ENCODE measurements at places on chromosomes 7 and 10.

DNA sequence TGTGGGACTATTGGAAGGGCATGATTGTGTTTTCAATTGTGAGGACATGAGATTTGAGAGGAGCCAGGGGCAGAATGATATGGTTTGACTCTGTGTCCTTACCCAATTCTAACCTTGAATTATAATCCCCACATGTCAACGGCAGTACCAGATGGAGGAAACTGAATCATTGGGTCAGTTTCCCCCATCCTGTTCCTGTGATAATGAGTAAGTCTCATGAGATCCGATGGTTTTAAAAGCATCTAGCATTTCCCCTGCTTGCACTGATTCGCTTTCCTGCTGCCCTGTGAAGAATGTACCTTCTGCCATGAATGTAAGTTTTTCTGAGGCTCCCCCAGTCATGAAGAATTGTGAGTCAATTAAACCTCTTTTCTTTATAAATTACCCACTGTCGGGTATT is 1367.1 kb downstream of the XPNPEP1 start:
- DNase-seq: no peak

- no peak for DNase-seq
These were observed 147.9 kb downstream of the CPEB3 start for GRCh38 chr10:92142949-92143348.

- no peak for DNase-seq
These were observed 1.1 kb downstream of the GRID1 start for GRCh38 chr10:86365346-86366032.

DNA sequence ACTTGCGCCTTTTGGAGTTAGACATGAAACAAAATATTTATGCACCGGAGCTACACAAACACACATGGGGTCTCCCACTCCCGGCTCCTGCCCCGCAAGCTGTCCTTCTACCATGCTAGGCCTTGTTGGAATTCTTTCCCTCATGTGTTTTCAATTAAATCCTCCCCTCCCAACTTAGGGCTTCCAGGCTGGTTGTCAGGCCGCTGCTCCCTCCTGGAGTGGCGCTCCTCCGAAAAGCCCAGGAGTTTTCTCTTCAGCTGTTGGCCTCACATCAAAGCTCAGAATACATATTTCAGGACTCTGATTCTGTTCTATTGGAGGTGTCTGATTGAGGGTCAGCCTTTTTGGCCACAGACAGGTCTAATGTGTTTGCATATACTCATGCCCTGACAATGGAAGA is 113.3 kb downstream of the FANK1 start:
- no peak for DNase-seq

- no peak for DNase-seq
These were observed 37.3 kb downstream of the NRCAM start for GRCh38 chr7:108418946-108419345.

DNA sequence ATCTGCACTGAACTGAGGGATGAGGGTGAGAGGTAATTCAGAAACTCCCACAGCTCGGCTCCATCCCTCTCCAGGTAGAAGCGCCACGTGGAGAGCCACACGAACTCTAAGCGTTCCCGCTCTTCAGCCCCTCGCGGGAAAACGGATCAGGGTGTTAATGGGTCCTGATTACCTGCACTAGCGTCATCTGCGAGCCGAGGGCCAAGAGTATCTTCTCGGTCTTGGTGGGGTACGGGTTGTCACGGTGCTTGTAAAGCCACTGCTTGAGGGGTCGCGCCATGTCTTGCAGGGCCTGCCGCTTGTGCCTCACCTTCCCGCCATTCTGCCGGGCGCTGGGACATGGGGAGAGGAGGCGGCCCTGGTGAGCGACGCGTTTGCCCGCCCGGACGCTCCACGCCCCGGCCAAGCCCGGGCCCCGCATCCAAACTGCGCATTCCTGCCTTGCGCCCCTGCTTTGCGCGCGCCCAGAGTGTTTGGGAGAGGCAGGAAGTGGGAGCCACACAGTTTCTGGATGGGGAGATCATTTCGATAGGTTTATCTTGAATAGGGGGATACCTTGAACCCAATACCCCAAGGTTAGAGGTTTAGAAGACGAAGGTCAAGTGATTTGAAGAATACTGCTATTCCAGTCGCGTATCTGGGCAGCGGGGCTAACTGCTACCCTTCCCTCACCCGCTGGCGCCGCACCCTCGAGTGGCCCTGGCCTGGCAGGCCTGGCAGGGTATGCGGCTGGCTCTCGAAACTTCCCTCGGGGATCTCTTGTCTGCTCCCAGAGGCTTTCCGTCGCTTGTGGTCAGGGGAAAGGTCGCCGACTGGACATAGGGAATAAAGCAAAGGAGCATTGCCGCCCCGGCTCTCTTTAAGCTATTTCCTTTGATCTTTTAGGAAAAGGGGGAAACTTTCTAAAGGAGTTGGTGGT is 4.2 kb downstream of the MKX start:
- DNase-seq: no peak

- no peak for DNase-seq
These were observed 517.8 kb downstream of the GRID1 start for GRCh38 chr10:85848756-85849155.

DNA sequence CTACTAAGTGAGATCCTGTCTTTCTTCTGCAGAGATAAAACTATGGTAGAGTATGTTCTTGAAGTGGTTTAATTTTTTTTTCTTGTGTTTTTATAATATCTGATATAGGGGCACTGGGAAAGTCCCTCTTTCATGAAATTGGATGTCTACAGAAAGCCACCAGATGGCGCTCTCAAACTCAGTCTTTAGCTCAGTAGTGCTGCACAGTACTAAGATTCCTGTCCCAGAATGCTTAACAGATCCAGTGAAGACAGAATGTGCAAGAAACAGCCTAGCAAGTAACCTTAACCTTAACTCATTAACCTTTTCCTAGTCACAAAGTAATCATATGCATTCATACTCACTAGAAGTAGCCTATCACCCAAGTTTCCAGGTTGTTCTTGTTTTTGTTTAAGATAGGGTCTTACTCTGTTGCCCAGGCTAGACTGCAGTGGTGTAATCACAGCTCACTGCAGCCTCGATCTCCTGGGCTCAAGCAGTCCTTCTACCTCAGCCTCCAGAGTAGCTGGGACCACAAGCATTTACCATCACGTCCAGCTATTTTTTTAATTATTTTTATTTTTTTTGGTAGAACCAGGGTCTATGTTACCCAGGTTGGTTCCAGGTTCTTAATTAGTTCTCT is 56.7 kb downstream of the IDE start:
- DNase-seq: peak; percentile 62

DNA sequence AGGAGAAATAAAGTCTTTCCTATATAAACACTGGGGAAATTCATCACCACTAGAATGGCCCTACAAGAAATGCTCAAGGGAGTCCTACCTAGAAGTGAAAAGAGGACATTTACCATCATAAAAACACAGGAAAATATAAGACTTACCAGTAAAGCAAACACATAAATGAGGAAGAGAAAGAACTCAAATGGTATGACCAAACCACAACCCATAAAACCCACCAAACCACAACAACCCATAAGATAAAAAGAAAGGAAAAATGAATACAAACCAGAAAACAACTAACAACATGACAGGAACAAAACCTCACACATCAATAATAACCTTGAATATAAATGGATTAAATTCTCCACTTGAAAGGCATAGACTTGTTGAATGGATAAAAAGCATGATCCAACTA is 71.9 kb upstream of the DIP2C start:
- DNase-seq: no peak

DNA sequence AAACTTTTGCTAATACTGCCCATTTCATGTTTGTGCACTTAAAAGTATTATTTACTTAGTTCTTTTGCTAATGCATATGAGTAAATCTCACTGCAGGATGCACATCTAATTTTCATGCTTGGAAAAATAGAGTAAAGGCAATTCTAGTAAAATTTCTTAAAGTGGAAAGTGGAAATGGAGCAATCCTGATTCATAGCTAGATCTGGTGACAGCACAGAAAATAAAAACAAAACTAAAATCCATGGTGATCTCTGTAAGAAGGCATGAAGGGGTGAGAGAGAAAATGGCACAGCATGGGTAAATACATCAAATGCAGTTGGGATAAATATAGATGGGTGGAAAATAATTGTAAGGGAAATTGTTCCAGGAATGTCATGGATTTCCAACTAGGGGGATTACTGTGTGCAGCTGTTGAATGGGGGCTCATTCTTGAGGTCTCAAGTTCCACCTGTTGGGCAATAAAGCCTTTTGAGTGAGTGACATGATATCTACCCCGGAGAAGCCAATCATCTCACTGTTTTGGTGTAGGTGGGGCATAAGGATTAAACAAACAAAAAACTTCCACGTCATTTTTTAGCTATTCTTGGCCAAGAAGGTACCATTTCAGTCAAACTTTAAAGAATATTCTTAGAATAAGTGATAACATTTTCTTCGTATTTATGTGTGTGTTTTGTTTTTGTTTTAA is 1.7 kb upstream of the MCU start:
- DNase-seq: no peak

DNA sequence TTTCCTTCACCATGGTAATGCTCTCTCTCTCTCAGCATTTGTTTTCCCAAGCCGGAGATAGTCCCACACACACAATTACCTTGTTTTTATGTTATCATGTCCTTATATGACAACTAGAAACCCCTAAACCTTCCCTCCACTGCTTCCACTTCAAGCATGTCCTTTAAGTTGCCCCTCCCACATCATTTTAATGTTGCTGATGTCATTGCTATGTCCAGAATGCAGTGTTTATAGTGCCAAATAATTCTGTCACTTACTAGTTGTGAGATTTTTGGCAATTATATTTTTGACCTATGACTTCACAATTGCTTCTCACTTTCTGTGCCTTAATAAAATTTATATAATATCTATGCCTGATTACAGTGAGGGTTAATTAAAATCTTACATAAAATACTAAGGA is 645.9 kb downstream of the XPNPEP1 start:
- DNase-seq: no peak

DNA sequence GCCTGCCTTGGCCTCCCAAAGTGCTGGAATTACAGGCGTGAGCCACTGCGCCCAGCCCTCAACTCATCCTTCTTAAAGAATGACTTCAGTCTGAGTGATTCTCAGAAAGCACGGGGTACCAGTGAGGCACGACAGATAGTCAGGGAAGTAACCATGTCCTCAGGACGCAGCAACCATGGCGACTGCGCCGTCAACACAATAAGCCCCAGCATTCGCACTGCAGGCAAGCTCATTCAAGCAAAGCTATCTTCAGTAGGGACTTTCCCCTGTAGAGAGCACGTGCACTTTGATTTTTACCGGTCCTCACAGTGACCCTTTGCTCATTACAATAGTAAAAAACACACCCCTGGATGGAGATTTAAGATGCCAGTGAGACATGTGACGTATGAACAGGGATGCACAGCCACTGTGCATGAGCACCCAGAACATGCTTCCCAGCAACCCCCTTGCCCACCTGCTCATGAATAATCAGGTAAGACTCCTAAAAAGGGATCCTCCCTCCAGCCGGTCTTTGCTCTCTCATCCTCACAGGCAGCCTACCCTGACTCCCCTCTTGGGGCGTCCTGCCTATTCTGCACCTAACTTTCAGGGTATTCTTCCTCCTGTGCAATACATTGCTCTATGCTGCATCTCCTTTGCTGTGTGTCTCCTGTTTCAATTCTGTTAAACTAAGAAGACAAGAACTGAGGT is 9.1 kb downstream of the WDR86 start:
- no peak for DNase-seq

DNA sequence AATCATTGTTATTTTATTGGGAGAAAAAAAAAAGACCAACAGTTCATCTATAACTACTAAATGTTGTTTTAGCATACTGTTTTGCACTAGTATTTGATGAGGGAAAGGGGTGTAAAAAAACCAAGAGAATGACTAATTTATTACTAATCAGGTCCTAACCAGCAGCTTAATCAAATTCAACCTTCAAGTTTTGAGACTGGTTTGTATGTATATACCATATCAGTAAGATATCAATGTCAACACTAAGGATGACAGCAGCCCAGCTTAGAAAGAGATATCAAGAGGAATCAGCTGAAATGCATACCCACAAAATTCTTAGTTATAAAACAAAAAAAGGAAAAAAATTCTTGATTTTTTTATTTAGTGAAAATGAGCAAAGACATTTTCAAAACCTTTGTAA is 122.6 kb downstream of the KMT2C start:
- DNase-seq: no peak

DNA sequence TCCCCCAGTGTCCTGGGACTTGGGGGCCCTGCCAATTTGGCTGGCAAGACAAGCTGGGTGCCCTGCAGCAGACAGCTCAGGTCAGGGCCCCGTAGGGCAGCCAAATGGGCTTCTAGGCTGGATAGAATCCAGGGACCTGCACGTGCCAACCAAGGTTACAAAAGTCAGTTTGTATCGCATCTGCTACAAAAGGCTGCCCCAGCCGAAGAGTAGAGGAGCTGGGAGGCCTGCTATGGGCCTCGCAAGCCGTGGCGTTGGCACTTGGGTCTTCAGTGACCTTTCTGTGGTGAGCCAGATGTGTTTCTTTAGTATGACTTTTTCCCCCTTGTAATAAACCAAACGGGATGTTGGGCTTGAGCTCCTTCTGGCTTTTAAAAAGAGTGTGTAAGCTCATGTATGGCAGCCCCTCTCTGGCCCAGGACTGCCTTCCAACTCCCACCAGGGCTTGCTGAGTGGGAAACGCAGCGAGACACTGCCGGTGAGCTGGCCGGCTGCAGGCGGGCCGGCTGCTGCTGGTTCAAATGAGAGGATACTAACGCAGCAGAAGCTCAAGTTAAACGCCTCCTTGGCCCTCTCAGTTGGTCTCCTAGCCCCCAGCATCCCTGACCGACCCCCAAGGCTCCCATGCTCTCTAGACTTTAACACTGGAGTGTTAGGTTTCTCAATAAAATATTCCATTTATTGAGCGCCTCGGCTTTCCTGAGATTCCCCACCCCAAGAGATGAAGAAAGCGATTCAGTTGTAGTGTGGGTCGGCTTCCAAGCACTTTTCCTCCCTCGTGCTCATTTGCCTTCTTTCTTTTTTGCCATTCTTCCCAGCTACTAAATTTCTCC is 3.1 kb upstream of the HOXA10 start:
- no peak for DNase-seq

DNA sequence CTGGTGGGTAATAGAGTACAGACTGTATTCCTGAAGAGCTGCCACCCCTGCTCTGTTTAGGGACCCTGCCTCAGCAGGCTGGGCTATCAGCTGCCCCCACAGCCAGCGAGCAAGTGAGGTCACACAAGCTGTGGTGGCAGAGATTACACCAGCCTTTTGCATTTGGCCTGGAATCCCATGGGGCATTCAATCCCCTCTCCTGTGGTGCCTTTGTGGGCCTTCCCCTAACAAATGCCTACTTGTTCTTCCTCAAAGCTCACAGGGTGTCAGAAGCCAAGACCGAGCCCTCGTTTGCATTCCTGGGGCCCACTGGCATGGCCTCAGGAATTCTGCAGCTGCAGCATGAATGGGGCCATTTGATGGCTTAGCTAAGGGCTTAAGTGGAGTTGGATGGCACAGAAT is 212.7 kb upstream of the PHYHIPL start:
- DNase-seq: no peak

GRCh38 chr10:66848856-66849255 is 77.0 kb upstream of the LRRTM3 start:
- no peak for DNase-seq

DNA sequence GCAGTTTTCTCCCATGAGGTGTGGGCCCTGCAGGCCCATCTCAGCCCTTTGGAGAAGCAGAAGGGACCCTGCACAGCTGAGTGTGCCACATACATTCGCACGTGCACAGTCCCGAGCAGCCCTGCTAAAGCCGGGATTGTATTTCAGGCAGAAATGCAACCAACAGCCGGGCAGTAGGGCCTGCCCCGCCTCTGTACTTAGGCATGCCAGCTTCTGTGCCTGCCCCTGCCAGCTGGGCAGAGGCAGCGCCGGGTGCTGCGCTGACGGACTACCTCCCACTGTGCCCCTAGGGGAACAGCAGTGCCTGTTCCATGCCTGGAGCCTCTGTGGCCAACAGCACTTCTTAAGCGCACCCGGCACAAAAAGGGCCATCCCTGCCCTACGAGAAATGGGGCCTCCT is 170.3 kb downstream of the NEURL1 start:
- DNase-seq: no peak

GRCh38 chr7:37531225-37531624 is 82.6 kb upstream of the ELMO1 start:
- DNase-seq: no peak
